Peyer's patch (tissue), 4 donors: ENCODE measurements at places on chromosomes 5 and 9. TPM values are rescaled to one million over a fixed set of nuclear protein-coding genes. Genes with fewer than 3 reads are reported as not detected.

GRCh38 chr9:110254500-110254899 is 1.8 kb downstream of the TXN start:
- peaks cover 12% of the 10 kb centered on the region for H3K36me3 ChIP-seq
- no peak overlapping the region for H3K4me3 ChIP-seq
- DNase-seq: no peak
- H3K4me1 ChIP-seq: no peaks in the 10 kb centered on the region
- H3K27me3 ChIP-seq: no peaks in the 10 kb centered on the region

- no peaks in the 10 kb centered on the region for H3K27me3 ChIP-seq
- no peak overlapping the region for H3K27ac ChIP-seq
- H3K4me3 ChIP-seq: no peak overlapping the region
- no peaks in the 10 kb centered on the region for H3K4me1 ChIP-seq
- H3K36me3 ChIP-seq: no peaks in the 10 kb centered on the region
These were observed 1746.4 kb downstream of the EFNA5 start for GRCh38 chr5:105924366-105924765.

GRCh38 chr5:115557667-115558387 is 13.3 kb upstream of the FEM1C start:
- H3K27ac ChIP-seq: no peak overlapping the region
- no peak overlapping the region for H3K4me3 ChIP-seq
- H3K36me3 ChIP-seq: no peaks in the 10 kb centered on the region
- no peaks in the 10 kb centered on the region for H3K27me3 ChIP-seq
- no peaks in the 10 kb centered on the region for H3K4me1 ChIP-seq

Gene C7
- 60.1 TPM for total RNA-seq

DNA sequence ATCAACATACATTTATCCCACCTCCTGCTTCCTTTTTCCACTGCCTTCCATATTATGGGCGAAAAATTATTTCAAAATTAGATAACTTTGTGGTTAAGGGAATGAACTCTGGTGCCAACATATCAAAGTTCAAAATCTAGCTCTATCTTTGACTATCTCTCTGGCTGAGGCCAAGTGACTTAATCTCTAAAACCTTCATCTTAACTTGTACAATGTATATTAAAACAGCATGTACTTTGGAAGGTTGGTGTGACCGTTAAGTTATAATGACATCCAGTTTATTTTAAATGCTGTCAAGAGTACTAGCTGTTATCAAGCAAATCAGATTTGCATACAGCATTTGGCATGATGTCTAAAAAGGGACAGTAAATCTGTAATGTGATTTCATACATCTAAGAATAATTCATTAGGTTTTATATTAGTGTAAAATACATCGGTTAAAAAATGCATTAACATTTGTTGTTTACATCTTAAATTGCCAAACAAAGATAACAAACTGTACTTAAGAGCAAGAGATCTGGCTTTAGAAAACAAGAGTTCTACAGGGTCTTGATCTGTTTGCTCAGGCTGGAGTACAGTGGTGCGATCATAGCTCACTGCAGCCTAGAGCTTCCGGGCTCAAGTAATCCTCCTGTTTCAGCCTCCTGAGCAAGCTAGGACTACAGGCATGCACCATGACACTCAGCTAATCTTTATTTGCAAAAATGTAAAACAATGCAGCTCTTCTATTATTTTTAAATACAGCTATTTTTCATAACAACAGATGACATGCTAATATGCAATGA is 102.8 kb downstream of the CDH18 start:
- H3K4me3 ChIP-seq: no peak overlapping the region
- no peak overlapping the region for H3K27ac ChIP-seq

GRCh38 chr9:1732670-1733069 is 282.5 kb upstream of the SMARCA2 start:
- H3K27ac ChIP-seq: no peak overlapping the region
- no peaks in the 10 kb centered on the region for H3K36me3 ChIP-seq
- no peaks in the 10 kb centered on the region for H3K27me3 ChIP-seq
- no peaks in the 10 kb centered on the region for H3K4me1 ChIP-seq

- no peaks in the 10 kb centered on the region for H3K36me3 ChIP-seq
- no peak overlapping the region for H3K4me3 ChIP-seq
- H3K4me1 ChIP-seq: no peaks in the 10 kb centered on the region
These were observed 140.1 kb downstream of the KDM4C start for GRCh38 chr9:6897898-6898302.

- H3K4me1 ChIP-seq: peaks cover 34% of the 10 kb centered on the region
- H3K27ac ChIP-seq: no peak overlapping the region
These were observed 11.5 kb downstream of the PDLIM4 start for GRCh38 chr5:132268769-132269551.

DNA sequence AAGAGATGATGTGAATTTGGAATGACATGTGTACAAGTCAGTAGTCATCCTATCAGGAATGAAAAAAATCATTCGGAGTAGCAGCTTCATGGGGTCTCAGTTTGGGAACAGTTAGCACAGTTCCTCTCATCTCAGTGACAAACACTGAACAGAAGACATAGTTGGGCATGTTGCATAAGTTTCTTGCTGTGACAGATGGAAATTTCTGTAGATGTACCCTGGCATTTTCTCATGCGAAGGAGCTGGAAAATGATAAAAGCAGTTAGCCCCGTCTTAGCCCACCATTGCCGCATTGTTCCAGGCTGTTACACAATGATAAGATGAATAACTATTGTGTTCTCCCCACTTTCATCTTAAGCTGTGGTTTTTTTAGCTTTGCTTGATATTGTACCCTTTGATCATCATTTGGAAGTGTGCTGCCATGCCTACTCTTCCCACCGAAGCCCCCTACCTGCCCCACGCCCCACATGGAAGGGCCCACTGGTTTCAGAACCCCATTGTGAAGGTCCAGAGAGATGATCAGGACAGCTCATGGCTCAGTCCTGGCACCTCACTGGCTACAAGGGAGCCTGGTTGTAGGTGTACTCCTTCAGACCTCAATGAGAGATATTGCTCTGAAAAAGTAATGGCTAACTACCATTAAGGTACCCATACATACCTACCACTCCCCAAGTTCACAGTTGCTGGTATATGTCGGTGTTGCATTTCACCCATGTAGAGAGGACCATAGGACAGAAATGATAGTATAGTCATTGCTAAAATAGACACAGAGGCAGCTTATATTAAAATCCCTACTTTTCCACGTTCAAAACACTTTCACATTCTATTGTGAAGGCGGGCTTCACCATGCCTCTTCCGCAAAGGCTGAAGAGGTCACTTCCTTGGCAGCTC is 38.8 kb downstream of the SFXN1 start:
- no peak overlapping the region for H3K27ac ChIP-seq
- no peaks in the 10 kb centered on the region for H3K36me3 ChIP-seq
- H3K4me1 ChIP-seq: no peaks in the 10 kb centered on the region
- DNase-seq: no peak

DNA sequence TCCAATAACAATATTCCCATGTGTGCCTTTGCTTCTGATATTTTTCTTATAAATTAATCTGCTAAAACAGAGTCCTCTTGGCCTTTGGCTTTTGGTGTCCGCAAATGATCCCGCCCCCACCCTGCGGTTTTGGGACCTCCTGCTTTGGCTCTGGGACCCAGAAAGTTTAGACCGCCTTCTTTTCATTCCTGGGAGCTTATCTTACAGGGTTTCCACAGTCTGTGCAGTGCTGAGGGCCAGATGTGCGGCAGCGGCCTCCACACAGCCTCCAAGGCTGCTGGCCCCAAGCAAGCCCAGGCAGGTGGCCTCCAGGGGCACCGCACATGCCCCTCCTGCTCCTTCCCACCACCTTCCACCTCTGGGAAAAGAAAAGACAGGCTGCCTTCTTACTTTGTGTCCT is 191.5 kb downstream of the ERCC6L2 start:
- H3K4me1 ChIP-seq: no peaks in the 10 kb centered on the region
- H3K27ac ChIP-seq: no peak overlapping the region
- no peak overlapping the region for H3K4me3 ChIP-seq
- H3K36me3 ChIP-seq: no peaks in the 10 kb centered on the region
- no peaks in the 10 kb centered on the region for H3K27me3 ChIP-seq

DNA sequence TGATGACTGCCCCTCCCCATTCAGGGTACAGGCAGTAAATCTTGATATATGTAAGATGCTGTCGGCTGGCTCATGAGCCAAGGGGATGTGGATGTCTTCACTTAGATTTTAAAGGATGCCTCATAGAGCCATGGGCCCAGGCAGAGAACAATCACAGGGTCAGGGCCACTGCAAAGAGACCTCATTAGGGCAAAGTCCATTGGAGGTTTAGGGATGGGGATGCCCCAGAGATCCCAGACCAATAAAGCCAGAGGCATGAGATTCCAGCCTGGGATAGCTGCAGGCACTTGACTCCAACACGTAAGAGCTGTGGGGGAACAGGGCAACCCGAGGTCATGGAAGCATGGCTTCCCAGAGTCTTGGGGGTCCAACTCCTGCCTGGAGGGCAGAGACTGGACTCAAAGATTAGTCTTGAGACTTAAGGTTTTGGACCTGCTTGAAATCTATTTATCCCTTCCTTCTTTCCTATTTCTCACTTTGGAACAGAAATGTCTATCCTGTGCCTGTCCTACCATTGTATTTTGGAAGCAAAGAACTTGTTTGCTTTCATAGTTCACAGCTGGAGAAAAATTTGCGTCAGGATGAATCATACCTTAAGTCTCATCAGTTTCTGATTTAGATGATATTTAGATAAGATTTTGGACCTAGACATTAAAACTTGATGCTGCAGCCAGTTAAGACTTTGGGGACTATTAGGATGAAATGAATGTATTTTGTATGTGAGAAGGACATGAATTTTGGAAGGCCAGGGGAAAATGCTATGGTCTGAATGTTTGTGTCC is 101.3 kb upstream of the ADRA1B start:
- H3K27ac ChIP-seq: no peak overlapping the region
- no peaks in the 10 kb centered on the region for H3K4me1 ChIP-seq
- DNase-seq: no peak
